Right cardiac atrium (tissue), 5 donors: ENCODE measurements at places on chromosomes 5 and 9.

DNA sequence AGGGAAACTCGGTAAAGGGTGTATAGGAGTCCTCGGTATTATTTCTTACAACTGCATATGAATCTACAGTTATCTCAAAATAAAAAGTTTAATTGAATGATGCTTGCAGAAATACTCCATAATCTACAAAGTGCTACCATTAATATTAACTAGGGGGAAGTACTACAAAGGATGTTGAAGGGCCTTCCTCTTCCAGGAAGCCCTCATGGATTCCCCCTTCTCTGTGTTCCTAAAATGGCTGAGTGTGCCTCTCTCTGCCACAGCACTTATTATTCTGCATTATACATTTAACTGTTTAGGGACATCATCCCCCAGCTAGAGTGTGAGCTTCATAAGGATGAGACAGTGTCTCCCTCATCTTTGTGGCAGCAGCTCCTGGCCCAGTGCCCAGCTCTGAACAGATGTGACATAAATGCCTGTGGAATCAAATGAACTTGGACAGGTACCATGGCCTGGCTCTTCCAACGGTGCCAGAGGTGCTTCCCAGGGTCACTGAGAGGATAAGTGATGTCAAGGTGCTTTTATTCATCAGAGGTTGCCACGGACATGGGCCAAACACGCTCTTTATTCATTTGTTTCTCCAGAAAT is 99.5 kb downstream of the PAX5 start:
- DNase-seq = no peak

GRCh38 chr5:55771175-55771655 is 33.4 kb downstream of the DDX4 start:
- no peak for DNase-seq

- no peak for DNase-seq
Measured at GRCh38 chr9:18688581-18689565, 214.9 kb downstream of the ADAMTSL1 start.

DNA sequence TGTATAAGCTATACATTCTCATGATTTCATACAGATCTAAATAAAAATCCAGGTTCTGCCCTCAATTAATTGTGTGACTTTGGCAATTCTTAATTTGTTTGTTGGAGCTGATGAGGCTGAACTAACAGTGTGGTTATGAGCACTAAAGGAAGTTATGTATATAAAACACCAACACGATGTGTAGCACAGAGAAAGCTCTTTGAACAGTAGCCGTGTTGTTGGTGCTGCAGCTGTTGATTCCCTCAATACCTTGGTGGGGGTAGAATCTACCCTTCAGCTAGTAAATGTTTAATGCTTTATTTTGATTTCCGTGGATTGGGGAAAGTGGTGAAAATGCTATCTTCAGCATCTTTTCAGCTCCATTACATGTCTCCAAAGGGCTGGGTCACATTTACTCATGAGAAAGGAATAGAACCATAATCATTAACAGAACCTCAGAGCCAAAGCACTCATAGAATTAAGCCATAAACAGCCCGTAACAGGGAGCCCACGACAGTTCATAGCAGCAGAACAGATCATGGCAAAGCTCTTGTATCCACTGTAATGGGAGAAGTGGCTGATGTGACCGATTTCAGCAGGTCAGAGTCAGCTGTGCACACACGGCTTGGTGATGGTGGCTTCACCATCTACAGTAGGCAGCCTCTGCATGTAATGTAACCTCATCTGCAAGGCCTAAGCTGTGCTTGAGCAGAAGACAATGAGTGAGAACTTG is 332.7 kb downstream of the DIRAS2 start:
- DNase-seq = no peak

GRCh38 chr5:12016159-12016746 is 112.0 kb upstream of the CTNND2 start:
- DNase-seq = no peak

GRCh38 chr5:76219636-76220035 is 136.5 kb downstream of the SV2C start:
- DNase-seq = no peak

- DNase-seq = no peak
Measured at GRCh38 chr9:122656378-122656777, 1.0 kb downstream of the OR1B1 start.

DNA sequence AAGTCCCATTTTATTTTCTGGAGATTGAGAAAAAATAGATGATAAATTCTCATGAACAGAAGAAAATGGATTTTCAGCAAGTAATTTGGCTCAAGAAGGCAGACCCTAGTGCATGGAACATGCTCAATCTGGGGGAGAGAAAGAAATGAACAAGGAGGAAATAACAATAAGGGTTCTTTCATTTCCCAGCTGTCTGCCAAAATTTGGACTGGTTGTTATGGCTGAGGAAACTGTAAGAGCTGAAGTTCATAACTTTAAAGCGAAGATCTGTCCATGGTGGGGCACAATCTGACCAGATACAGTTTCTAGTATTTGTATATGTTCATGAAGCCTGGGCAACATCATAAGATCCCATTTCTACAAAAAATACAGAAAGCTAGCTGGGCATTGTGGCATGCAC is 1386.5 kb upstream of the DMAC1 start:
- DNase-seq = no peak

DNA sequence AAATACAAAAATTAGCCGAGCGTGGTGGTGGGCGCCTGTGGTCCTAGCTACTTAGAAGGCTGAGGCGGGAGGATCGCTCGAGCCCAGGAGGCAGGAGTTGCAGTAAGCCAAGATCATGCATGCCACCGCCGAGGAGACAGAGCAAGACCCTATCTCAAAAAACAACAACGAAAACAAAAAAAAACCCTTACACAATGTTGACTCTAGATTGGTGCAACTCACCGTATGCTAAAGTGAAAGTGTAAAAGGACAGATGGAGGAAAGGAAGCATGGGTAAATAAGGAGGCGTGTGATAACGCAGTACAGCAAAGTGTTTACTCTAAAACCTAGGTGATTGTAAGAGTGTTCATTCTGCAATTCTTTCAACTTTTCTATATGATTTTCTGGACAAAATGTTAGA is 15.9 kb upstream of the RUFY1 start:
- DNase-seq = no peak

DNA sequence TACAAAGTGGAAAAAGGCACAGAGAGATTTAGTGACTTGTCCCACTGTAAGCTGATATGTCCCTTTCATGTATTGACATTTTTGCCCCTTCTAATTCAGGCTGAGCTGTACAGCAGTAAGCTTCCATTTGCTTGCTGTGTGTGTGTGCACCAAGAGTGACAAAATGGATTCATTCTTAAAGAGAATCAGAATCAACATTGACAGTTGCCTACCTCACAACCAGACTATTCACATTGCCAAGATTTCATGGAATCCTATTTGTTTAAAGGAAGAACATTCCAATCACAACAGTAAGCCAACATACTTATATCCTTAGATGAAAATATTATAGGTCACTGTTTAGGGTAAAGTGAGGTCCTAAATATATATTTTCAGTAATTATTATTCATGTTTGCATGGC is 102.6 kb downstream of the TMEM232 start:
- no peak for DNase-seq

GRCh38 chr9:90815183-90815943 is 13.7 kb downstream of the SYK start:
- DNase-seq = no peak

GRCh38 chr9:97415146-97415545 is 3.2 kb downstream of the TDRD7 start:
- DNase-seq = no peak

DNA sequence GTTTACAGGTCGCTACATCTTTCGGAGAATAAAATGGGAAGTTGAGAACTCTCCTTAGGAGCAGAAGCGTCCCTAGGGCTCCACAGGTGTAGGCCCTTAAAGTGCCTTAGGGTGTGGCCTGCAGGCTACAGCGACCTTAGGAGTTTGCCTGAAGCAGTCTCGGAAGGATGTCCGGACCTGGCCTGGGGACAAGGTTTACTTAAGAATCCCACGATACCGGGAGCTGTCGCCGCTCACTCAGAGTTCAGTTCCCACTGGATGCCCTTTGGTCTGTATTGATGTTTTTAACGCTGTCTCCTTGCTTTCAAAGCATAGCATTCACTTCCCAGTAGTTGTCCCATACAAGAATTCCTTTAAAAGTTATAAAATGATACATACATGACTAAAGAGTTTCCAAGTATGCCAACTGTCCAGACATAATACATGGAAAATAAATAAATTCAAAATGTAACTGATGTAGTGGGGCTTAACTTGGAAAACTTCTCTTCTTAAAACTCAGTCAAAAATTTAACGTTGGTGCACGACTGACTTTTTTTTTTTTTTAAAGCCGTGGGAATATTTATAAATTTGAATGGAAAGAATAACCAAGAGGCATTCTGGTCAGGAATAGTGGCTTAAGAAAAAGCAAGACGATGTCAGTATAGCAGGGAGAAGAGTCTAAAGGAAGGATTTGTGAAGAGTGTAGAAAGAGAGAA is 848 bp downstream of the RAD50 start:
- DNase-seq = peak; percentile 59

- DNase-seq = peak; percentile 93
Measured at GRCh38 chr5:113202746-113203716, 226.4 kb downstream of the DCP2 start.

DNA sequence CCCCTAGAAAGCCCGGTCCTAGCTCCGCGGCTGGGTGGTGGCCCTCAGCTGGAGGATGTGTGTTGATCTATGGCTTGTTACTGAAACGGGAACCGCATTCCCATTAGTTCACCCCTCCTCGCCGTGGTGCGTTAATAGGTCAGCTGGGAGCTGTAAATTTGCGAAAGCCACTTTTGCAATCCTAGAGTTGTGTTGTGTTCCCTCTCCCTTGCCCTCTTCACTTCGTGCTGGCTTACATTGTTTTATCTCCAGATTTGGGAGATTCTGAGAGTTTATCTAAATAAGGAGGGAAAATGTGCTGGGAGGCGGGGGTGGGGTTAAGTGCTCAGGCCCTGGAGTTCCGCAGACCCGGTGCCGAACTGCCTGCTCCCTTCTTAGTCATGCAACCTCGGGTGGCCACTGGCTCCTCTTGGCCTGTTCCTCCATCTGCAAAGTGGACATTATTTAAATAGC is 62.8 kb downstream of the HMCN2 start:
- peak; percentile 40 for DNase-seq

DNA sequence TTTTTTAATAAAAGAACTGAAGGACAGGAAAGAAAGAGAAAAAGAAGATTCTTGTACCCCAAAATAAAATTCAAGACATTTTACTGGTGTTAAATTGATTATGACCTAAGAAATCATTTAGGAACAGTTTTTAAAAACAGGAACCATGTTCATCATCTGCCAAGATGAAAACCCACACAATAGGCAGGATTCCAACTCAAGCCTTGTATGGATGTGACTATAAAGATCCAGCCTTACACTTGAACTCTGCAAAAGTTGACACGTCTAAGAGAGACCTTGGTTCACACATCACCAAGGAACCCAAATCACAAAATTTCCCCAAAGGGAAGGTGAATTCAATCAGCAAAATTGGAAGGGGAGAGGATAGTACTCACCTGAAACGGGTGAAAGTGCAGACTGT is 82.6 kb downstream of the SMIM23 start:
- DNase-seq = no peak

DNA sequence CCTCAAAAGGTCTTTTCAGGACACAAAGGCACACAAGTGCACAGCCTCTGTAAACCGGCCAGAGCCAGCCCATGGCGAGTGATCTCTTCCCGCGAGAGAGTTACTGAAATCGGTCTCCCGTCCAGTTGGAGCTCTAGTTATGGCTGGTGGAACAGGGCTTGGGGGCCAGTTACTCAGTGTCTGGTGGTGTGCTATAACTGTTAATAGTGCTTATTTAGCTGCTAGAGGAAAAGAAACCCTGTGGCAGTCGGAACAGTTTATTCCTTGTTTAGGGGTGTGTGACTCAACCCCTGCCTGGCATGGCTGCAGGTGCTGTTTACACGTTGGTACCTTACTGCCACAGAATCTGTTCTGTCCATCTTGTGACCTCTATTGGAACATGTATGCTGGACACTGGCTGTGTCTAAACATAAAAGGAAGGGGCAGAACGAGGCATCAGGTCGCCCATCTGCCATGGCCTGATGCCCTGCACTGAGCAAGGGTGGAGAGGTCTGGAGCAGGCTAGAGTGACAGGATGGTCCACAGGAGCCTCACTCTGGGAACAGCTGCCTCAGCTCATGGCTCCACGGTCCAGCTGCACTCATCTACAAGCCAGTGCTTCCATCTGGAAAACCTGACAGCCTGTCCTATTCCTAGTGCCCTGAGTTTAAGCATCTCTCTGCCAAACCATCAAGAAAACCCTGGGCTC is 49.6 kb upstream of the SIMC1 start:
- DNase-seq = no peak

DNA sequence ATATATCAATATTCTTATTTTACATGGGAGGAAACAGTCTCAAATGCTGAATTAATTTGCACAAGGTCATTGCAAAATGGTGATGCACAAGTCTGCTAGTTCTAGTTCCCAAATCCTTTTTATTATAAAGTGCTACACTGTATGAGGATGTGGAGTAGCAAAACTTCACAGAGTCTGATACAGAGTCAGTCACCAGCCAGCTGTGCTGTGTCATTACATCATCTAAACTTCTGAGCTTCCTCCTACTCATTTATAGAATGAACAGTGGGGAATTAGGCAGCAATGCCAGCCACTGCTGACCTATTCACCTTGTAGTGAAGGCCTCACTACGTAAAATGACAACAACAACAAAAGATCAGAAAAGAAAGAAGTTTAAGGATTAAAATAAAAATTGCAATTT is 357.8 kb downstream of the TMEM167A start:
- peak; percentile 38 for DNase-seq

DNA sequence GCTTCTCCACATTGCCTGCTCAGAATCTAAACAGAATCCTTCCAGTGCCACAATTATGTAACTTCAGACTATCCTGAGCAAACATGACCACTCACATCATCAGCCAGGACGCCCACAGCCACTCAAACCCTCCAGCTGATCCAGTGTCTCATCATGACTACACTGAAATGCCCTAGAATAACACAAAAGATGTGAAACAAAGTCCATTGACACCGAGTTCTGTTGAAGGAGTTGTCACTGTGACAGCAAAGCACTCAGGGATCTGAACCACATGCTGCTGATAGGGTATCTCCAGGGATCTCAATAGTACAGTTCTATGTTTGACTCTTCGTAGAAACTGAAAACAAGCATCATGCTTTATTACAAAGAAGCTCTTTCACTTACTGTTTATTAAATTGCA is 150.2 kb downstream of the GABBR2 start:
- no peak for DNase-seq

GRCh38 chr5:140391312-140391711 is 10.3 kb upstream of the ANKHD1 start:
- DNase-seq = no peak

GRCh38 chr5:94693043-94693822 is 74.8 kb downstream of the SLF1 start:
- DNase-seq = no peak

DNA sequence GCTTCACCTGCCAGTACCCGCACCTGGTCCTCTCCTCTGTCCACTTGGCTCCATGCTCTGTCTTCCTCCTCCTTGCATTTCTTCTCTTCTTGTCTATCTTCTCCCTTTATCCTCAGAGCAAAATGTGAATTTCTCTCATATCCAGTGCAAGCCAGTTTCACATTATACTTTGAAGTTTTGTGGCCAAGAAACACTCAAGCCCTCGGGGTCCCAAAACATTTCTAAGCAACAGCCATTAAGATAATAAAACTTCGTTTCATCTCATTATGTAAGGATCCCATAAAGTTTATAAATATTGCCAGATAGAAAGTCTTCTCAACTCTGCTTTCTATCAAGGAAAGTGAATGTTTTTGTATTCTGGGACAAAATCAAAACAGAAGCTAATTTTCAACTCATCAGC is 178.8 kb downstream of the SNX18 start:
- no peak for DNase-seq
